ENCODE measurements at places on chromosomes 4 and X.

- DNase-seq = no peak
These were observed 165.1 kb upstream of the ATP6AP2 start for GRCh38 chrX:40415675-40416074.

- DNase-seq = peak; percentile 64
These were observed 636 bp upstream of the AMOT start for GRCh38 chrX:112841114-112841819.

DNA sequence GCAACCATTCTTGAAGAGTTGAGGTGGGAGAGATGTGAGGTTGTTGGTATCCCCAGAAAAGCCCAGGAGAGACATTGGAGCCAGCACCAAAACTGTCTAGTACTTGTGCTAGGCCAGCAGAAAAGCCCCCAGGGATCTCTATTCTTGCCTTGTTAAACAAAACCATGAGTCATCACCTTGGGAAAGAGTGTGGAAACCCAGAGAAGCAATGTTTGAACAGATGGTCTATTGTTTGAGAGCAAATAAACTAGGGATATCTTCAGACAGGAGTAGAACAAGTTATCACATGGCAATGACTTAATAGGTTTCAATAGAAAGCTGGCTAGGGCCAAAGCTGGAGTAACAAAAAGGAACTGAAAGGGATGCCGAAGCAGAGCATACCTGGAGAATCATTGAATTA, 195.7 kb upstream of the CASK start:
- no peak for DNase-seq

DNA sequence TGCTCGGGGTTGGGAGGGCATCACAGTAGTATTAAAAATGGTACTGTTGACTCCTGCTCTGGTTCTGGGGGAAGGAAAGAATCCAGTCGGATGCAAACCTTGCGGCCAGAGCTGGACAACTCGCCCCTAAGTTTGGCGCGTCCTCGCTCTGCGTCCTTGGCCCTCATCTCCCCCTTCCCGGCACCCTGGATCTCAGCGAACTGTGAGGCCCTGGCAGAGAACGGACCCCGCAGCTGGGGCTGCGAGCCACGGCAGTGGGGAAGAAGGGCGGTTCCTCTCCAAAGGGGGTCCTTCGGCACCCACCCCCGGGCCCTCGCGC, 14.0 kb downstream of the ARHGEF6 start:
- DNase-seq = no peak

DNA sequence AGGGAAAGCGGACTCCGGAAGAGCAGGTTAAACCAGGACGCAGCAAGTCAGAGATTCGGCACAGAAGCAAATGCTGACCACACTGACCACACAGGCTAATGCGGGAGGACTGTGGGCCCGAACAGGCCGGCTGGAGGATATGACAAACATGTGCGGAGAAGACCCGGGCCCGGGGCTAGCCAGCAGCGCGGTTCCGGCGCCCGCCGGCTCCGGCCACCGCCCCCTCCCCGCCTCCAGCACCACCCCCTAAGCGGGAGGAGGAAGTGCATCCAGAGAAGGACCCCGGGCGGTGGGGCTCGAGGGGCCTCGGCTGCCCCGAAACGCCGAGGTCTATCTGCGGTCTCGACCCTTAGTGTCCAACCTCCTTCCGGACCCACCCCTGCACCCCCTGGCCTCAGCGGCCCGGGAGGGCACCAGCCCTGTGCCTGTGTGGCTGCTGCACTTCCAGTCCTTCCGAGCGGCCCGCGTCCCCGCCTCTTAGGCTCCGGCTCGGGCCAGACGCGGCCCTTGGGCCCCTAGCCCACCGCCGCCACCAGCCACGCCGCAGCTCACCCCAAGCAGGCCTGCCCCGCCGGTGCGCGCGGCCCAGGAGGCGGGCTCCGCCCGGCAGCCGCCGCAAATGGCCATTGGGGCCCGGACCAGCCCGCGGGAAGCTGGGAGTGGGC, 2.1 kb downstream of the ELOVL6 start:
- peak; percentile 51 for DNase-seq

DNA sequence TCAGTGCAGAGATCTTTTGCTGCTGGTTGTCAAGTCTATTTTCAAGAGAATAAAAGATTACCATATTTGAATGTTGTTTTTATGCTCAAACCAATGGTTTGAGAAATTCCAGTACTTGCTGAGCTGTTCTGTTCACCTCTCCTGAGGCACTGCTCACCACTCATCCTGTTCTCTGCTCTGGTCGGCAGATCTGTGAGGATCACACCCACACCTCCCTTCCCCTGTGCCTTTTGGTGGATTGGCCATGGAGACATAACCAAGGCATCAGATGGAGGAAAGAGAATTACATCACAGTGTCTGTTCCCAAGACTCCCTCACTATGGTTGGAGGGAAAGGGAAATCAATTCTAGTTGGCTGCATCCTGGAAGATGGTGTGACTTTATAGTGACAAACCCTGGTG, 391.6 kb downstream of the ARHGAP24 start:
- DNase-seq = no peak

DNA sequence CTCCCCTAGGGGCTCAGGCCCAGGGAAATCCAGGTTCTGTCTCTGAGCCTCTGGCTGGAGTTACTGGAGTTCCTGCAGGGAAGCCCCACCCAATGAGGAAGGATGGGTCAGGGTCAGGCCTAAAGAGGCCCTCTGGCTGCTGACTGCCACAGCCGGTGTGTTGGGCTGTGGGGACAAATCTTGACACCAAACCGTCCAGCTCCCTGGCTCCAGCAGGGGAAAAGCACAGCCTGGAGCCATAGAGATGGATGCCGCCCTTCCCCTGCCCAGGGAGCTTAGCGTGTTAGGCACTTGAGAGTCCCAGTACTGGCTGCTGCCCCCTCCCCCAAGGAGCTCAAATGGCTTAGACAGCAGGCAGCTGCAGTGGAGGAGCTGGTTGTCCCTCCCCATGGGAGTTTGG, 321.3 kb upstream of the LCORL start:
- no peak for DNase-seq

DNA sequence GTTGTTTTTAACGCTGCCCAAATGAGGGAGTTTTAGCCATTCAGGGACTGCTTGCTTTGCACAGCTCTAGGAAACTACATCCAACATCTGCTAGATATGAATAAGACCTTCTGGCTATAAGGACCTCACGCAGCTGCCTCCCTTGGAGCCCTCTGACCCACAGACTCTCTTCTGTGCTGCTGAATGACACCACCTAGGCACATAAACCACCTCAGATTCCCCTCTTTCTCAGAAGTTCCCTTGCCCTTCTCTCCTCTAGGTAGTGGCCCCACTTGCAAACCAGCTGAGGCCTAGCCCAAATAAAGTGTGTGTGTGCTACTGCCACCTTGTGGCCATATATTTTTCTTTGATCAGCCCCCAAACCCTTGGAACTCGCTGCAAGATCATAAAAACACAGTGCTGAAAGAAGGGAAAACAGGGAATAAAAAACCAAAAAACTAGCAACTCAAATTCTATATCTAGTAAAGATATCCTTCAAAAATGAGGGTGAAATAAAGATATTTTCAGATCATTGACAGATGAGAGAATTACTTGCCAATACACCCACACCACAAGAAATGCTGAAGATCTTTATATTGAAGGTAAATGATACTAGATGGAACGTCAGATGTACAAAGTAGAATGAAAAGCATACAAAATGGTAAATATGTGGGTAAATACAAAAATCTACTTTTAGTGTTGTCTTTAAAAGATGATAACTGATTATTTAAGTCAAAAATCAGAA, 265.9 kb downstream of the ADAMTS3 start:
- DNase-seq = peak; percentile 13

DNA sequence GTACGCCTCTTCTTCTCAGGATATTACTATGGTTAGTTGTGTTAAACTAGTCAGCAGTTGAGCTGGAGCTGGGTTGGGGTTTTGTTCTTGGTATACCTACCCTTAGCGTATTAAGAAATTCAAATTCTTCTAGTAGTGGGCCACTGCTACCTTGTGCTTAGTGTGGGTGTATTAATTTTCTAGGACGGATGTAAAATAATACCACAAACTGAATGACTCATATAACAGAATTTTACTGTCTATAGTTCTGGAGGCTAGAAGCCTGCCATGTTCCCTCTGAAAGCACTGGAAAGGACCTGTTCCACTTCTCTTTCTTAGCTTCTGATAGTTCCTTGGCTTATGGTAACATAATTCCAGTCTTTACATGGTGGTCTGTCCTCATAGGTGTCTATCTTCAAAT, 1274.7 kb downstream of the ADGRL3 start:
- no peak for DNase-seq

DNA sequence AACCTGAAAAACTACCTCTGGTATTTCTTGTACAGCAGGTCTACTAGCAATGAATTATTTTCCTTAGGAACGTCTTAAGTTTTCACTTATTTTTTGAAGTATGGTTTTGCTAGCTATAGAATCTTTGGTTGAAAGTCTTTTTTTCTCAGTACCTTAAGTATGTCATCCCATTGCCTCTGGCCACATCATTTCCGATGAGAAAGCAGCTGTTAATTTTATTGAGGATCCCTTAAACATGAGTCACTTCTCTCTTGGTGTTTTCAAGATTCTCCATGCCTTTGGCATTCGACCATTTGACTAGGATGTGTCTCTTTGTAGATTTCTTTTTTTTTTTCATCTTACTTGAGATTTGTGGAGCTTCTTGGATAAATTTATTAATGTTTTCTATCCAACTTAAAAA, 803.8 kb upstream of the AMOT start:
- no peak for DNase-seq

- DNase-seq = no peak
These were observed 66.1 kb upstream of the CLNK start for GRCh38 chr4:10750714-10751113.

DNA sequence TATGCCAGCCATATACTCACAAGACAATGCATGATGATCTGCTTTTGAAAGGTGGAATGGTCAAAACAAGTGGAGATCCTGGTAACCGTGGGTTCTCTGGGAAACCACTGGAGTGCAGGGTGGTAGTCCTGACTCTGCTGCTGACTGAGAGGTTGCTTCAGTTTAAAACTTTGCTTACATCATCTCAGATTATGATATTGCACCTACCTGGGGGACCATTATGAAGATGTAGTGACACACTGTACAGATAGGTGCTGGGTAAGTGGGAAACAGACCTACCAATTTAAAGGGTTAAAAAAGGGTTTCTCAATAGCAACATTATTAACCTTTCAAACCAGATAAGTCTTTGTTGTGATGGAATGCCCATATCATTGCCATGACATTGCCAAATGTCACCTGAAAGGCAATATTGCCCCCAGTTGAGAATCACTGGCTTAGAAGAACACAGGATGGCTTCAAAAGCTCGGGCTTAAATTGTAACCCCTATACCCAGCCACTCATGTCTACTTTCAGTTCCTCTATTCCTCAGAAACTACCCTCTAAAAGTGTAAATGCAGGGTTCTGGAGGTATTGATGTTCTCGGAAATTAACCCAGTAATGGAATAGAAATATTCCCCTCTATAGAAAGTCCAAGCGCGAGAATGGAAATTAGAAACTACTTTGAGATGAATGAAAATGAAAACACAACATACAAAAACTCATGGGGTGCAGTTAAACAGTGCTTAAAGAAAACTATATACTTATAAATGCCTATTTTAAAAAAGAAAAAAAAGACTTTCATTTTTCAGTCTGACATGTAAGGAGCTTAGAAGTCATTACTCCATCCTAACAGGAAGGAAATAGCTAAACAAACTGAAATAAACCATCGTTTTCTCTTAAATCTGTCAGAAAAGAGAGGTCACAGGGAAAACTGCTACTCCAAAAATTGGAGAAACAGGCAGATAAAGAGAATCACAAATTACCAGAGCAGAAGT, 65.8 kb downstream of the ARHGEF6 start:
- no peak for DNase-seq

GRCh38 chrX:55874807-55875206, 157.3 kb downstream of the RRAGB start:
- no peak for DNase-seq

GRCh38 chrX:18789916-18790315, 82.5 kb downstream of the PPEF1 start:
- no peak for DNase-seq

DNA sequence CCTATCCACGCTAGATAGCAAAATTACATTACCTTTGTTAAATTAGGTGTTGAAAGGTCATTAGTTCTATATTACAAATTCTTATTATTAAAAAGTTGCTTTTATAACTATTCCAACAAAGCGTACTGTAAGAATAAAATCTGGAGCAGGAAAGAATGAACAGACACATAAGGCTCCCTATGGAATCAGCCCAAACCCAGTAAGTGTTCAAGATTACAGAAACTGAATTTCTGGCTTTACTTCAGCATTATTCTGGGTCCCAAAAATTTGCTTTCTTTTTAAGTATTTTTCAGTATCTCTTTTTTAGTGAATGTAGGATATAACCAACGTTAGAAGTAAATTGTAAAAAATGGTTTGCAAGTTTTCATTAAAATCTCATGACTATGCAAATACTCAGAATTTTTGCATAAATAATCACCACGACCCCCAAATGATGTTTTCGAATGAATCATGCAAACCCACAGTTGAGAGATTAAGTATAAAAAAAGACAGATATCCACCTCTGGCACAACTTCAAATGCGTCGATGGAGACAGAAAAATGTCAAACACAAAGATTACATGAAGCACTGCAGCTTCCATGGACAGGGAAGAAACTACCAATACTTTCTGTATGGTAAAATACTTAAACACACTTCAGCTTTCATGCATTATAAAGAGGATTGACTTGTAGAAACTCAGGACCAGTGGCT, 238.5 kb downstream of the RASL11B start:
- DNase-seq = no peak

- DNase-seq = no peak
These were observed 121.0 kb upstream of the DIAPH2 start for GRCh38 chrX:96563646-96564045.

- DNase-seq = no peak
These were observed 55.6 kb downstream of the N4BP2 start for GRCh38 chr4:40112027-40112792.

DNA sequence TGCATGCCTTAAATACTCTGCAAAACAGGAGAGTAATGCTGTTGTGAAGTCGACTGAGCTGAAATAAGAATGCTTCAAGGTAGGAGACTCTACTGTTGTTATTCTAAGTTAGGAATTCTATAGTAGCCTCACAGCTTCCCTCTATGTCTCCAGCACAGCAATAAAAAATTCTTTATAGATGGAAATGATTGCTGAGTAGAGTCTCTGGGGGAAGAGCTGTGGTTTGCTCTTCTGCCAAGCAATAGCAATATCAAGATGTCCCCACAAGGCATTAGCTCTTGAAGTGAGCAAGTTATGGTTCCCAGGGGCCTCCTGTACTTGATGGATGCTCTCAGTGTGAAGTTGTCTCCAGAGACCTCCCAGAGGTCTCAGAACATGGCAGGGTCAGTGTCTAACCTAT, 880.6 kb upstream of the FRG1 start:
- no peak for DNase-seq

DNA sequence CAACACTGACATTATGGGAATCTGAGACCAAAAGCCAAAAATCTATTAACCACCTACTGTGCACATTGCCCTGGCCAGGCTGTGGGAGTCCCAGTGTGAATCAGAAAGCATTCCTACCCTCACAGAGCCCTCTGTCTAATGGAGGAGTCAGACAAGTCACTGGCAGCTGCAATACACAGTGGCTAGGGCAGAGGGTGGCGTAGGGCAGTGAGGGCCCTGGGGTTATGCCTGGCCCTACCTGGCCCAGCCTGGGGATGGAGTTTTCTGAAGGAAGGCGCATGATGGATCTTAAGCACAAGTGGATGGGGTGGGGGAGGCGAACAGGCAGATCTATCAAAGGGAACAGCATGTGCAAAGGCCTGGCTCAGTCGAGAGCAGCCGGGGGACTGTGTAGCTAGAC, 10.8 kb downstream of the JAKMIP1 start:
- no peak for DNase-seq

GRCh38 chr4:162101337-162101736, 62.5 kb downstream of the FSTL5 start:
- DNase-seq = no peak

Data from T-helper 2 cell treated with Interferon-gamma antibody and Interleukin-4, amounts not matched to agents 5 μg/mL and 100 μg/mL, for 36 hours (primary cell).